ENCODE measurements at places on chromosomes 6 and 20. TPM values are rescaled to one million over a fixed set of nuclear protein-coding genes. Genes with fewer than 3 reads are reported as not detected.

MAS1 gene
- total RNA-seq: not detected

DEFB121 gene
- not detected for total RNA-seq

GHRH gene
- not detected for total RNA-seq

AGER gene
- total RNA-seq: 20.4 TPM

HLA-DRB1 gene
- total RNA-seq: 3.1 TPM

ATP9A gene
- 22.4 TPM for total RNA-seq

CENPW gene
- total RNA-seq: 54.5 TPM

FAXC gene
- 3.3 TPM for total RNA-seq

MCCD1 gene
- total RNA-seq: not detected

RIN2 gene
- 39.0 TPM for total RNA-seq

CST2 gene
- total RNA-seq: not detected

PPP1R14C gene
- 9.8 TPM for total RNA-seq

SLC17A9 gene
- 0.22 TPM for total RNA-seq

DYNLT2 gene
- total RNA-seq: 1.4 TPM

PPIL6 gene
- total RNA-seq: 13.0 TPM

BMP5 gene
- total RNA-seq: 0.20 TPM

AKAP12 gene
- total RNA-seq: 9.2 TPM

LINC00237 gene
- total RNA-seq: not detected

DPPA5 gene
- total RNA-seq: not detected

OPN5 gene
- total RNA-seq: not detected

NMBR gene
- 0.35 TPM for total RNA-seq
